Cortex of kidney (tissue), 1 donor: ENCODE measurements at places on chromosomes 2 and 18.

GRCh38 chr2:3664925-3665324 is 6.9 kb downstream of the ALLC start:
- DNase-seq, result no peak

DNA sequence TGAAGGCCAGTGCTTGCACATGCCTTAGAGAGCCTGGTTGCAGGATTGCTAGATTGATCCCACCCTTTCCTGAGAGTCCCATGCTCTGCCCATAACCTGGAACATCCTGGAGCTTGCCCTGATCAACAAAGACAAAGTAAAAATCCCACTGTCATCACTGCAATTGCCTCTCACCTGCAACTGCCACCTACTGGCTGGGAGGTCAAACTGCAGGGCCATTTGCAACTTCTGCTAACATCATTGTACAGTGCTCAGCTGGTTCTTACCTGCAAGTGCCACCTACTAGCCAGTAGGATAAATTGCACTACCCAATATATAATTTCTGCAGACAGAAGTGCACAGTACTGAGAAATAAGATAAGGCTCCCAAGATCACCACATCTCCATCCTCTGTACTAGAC is 947.5 kb downstream of the CPS1 start:
- no peak for DNase-seq

DNA sequence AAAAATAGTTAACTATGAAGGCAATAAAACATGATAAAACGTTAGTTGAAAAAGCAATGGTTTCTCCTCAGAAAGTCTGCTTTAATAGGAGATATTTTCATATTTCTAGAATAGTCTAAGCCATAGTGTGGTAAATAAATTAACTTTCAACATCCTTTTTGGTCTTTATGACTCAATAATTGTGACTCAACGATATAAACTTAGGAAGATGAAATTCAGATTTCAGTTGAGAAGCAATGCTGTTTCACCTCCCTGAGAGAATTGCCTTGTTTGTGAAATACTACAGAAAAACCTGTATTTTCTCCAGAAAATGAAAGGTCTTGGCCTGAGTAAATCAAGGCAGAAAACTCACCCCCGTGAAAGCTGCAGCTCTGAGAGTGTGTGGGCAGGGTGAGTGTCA is 166.9 kb downstream of the ETAA1 start:
- no peak for DNase-seq

GRCh38 chr2:133603109-133603508 is 34.8 kb upstream of the NCKAP5 start:
- no peak for DNase-seq

DNA sequence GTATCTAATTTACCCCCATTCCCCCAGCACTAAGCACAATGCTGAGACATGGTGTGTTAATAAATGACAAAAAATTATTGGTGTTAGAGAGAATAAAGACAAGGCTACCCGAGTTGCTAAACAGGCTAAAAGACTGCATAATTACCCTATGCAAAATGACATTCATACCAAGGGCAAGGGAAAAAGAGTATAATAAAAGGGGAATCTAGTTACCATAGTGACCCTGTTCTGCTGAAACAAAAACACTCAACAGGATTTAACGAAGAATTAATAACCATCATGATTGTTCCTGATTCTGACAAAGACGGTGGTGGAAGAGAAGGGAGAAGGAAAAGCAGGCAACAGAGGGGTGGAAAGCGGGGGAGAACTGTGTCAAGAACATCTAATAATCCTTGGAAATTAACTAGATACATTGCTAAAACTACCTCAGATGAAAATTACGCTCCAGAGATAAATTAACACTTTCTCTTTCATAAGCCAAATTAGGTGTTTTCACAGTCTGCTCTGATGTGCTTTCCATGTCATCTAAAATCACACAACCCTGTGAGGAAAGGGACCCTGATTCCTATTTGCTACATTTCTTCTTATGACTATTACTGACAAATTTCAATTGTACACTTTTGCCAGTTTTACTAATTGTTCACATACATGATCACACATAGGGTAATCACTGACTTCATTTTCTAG is 25.5 kb downstream of the TTR start:
- DNase-seq, result no peak

DNA sequence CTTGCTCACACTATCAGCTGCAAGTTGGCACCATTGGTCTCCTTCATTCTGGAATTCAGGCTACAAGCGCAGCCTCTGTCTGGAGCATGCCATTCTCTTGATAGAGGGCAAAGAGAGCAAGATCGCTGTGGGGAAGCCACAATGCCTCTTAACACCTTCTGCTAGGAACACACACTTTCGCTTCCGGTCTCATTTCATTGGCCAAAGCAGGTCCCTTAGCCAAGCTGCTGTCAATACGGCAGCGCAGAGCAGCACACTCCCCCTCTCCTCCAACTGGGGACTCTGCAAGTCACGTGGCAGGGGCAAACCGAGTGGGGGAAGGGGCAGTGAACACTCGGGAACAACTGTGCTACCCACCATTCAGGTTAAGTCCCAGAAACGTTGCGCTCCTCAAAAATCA is 98.1 kb downstream of the MMADHC start:
- DNase-seq, result no peak

DNA sequence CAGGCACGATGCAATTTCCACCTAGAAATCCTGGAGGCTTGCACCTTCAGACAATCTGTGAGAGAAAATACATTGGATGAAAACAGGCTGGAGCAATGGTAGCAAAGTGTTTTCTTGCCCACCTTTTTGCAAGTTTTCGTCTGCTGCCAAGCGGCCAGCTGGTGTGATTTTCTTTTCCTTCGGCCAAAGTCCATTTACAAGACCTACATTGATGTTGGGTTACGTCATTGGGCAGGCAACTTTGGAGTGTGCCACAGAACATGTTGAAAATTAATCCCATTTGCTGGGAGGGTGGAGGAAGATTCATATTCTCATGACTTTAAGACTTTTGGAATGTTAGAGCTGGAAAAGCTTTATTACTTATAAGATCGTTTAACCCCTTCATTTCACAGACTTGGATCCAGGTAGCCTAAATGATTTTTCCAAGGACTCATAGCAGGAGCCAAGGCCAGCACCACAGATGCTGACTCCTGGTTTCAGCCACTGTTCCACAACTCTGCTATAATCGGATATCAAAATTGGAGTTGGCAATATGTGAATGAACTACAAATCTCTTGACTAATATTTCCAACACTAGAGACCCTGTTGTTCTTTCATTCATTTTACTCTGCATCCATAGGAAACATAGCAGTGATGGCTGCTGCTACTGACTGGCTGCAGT is 352.1 kb downstream of the RND3 start:
- DNase-seq, result no peak

GRCh38 chr2:122070241-122070731 is 314.8 kb downstream of the TSN start:
- DNase-seq, result no peak

DNA sequence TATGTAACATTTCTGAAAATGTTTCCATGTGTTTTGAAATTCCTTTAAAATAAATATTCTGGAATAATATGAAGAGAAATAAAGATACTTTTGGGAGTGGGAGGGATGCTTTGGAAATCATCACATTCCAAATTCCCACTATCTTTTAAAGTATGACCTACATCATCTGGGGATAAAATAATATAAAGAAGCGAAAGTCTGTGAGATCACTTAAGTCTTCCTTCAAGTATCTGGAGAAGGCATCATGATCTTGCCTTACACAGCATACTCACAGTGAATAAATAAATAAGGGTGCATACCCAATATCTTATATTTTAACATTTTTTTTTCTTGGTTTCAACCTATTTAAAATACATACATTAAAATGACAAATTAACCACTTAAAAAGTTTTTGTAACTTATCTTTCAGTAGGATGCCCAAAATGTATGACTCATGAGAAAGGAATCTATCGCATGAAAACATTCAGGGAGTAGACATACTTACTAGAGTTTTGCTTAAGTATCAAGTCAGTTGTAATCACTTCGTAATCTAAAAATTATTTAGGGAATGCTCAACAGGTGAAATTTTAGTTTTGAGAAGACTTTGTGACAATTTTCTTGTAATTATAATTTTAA is 248.3 kb upstream of the COL3A1 start:
- no peak for DNase-seq

DNA sequence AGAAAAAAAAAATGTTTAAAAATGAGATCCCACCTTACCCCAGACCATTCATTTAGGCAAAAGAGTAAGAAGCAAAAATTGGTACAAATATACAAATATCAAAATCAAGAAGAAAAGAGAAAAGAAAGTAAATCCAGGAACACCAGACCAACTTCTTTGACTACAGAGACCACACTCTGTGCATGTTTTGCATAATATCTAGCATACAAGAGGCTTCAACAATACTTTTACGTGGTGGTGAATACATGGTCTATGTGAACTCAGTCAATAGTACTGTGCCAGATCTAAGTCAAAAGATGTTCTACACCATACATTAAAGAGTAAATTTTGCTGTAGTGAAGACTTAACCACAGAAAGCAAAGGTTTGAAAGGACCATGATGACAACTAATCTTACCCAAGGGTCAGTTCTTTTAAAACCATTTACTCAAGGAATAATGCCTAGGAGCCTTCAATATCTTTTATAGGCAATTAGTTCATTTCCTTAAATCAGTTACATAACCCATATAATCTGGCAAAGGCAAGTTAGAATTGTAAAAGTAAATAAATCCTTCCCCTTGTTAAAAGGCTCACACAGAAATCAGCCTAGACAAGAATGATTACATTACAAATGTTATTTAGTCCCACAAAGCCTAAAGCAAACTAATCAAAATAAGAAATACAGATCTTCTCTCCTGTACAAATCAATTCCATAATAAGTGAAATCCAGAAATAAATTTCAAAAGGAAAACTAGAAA is 115.2 kb downstream of the EXOC6B start:
- DNase-seq, result no peak

GRCh38 chr2:177783835-177784744 is 288.5 kb downstream of the PDE11A start:
- DNase-seq, result no peak

GRCh38 chr18:46073474-46074331 is 1.6 kb upstream of the PSTPIP2 start:
- DNase-seq, result no peak

DNA sequence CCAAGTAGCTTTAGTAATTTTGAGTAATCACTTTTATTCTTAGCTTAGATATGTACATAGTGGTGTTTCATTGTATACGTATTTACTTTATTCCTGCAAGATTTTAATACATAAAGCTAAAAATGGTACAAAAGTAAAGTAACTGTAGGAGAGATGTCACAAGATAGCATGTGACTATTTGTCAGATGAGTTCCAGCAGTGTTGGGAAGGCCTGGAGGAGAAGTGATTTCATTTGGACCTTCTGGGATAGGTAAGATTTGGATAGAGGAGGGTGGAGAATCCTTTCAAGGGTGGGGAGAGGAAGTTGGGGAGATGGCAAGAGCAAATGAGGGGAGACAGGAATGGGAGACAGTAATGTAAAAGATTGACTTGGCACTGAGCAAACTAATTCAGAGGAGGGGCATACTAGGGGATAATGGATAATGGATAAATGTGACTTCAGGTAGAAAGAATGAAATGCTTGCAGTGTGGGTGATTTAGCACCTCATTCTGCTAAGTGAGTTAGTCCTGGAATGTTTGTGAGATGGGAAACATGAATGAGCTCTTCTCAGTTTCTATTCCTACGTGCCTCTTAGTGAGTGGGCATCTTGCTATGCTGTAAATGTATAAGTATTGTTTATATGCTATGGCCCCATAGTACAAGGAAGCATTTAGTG is 10.5 kb downstream of the WDR43 start:
- DNase-seq, result no peak

- DNase-seq, result no peak
Measured at GRCh38 chr2:71788601-71789240, 335.4 kb downstream of the DYSF start.

DNA sequence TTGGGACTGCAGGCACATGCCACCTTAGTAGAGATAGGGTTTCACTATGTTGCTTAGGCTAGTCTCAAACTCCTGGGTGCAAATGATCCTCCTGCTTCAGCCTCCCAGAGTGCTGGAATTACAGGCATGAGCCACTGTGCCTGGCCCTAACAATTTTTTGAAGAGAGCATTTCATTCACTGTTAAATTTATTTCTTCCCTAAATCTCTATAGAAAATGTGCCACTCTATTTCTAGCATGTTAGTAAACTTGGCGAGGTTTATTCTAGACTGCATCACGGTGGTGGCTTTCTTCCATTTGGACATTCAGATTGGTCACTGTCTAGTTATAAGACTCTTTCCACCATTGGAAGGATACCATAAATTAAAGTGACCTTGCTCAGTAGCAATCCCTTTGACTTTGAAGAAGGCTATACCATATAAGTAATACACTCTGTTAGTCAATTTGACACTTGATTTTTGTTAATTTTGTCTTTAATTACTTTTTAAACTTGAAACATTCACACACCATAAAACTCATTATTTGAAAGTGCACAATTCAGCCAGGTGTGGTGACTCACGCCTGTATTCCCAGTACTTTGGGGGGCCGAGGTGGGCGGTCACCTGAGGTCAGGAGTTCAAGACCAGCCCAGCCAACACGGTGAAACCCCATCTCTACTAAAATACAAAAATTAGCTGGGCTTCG is 16.2 kb downstream of the DDX1 start:
- no peak for DNase-seq

- no peak for DNase-seq
Measured at GRCh38 chr2:223725494-223725893, 111.9 kb downstream of the AP1S3 start.

DNA sequence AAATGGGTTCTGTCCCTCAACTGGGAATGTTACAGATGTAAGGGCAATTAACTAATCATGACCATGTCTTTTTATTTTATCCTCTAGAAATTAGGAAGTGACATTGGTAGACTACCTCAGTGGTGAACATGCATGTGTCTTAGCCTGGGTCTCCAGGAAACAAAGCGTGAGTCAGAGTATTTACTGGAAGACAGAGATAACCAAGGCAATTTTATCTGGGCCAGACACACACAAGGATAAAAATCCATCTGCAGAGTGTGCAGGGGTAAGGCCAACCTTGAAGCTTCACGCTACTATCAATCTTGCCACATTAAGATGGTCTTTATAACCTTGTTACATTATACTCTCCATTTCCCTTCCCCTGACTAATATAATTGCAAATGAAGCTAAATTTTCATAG is 487.5 kb downstream of the SUCLG1 start:
- DNase-seq, result no peak

DNA sequence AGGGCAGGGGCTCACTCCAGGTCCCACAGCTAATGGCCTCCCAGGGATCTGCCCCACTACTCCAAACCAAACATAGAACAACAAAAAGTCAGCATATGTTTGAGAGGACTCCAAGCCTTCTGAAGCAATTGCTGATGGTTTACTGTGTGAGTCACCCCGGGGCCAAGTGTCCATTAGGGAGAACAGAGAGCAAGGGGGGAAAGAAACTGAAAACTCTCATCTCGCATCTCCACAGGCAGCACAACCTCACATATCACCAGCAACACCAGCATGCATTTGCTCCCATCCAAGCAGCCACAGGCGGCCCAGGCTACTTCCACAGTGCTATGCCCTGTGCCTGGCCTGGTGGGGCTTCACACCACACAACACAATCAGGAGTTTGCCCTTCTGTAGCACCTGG is 39.1 kb downstream of the CYRIA start:
- DNase-seq, result no peak

DNA sequence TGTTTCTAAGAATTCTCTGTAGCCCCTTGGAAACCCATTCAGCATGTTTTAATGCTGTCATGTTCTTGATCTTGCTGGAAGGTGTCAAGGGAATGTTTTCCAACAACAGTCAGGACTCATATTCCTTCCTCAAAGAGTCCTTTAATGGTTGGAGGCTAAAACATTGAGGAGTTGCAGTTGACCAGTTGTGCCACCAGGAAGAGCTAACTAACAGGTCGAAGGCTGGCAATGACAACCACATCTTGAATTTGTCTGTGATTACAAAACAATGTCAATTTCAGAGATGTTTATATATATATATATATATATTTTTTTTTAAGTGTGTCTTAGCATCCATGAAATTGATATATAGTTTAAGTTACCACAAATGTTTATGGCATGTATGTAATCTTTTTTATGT is 151.5 kb downstream of the INO80D start:
- no peak for DNase-seq
